Right forelimb (tissue), 1 donor: ENCODE measurements at places on chromosomes 6 and 20.

GRCh38 chr6:10030942-10031537, 383.8 kb downstream of the TFAP2A start:
- DNase-seq: no peak

- DNase-seq: no peak
Measured at GRCh38 chr20:47559141-47559540, 57.5 kb downstream of the NCOA3 start.

- DNase-seq: no peak
Measured at GRCh38 chr6:80341330-80341729, 234.9 kb downstream of the BCKDHB start.

- no peak for DNase-seq
Measured at GRCh38 chr6:38012573-38012972, 193.0 kb downstream of the ZFAND3 start.

DNA sequence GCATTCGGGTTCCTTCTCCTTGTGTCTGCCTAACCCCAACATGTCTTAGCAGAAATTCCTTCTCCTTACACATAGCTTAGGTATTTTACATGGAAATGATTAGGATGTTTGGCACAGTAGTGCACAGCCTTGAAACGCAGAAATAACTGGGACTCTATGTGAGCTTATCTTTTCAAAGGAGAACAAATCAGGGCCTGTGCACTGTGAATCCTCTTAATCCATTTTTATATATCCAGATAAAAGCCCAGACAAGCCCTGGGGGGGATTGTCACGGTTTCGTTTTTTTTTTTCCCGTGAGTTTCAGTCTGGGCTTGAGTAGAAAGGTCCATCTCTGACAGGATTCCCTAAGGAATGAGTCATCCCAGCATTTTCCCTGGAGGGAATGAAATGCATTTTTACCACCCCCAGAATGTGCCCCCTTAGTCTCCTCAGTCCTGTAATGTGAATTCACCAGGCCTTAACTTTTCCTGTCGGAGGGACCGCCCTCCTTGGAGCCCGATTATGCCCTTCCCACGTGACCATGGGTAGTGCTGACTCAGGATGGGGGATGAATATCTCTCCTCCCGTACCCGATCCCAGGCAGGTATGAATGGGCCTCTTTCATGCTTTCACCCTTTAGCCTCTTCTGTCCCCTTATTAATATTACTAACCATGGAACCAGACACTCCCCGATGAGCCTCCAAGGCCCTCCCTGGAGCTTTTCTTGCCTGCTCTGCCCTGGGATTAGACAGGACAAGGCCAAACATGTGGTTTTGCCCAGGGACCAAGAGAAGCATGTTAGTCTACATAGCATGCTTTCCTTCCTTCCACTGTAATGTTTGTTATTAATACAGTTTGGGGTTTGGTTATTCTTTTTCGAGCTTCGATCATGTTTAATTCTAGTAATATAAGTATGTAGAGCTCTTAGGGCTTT, 23.9 kb upstream of the NAA20 start:
- DNase-seq: no peak

DNA sequence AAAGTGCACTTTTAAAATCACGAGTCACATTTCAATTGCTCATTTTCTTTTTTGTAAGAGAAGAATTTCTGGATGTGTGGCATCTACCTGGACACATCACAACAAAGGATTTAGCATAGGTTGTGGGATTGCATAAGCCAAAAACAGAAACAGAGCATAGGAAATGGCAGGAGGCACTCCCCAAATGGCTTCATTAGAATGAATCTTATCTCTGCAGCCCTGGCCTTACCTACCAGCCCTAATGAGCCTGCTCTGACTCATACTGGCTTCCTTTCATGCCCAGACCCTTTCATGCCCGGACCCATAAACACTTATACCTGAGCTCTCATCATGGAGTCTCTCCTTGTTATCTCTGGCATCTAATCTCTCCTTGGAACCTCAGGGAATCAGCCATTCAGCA, 23.9 kb upstream of the SPTLC3 start:
- no peak for DNase-seq

- DNase-seq: no peak
Measured at GRCh38 chr6:90431576-90431975, 134.9 kb upstream of the BACH2 start.
